Stimulated activated CD4-positive, alpha-beta T cell treated with anti-CD3 and anti-CD28 coated beads, Interleukin-15, amount 100 ng/mL, for 48 hours (primary cell): ENCODE measurements at places on chromosomes 5 and 9.

- peak; percentile 11 for DNase-seq
Observed at GRCh38 chr9:6646293-6646636, 736 bp upstream of the GLDC start.

- DNase-seq, result no peak
Observed at GRCh38 chr9:108835831-108836230, 20.0 kb downstream of the ACTL7B start.

- DNase-seq, result no peak
Observed at GRCh38 chr9:17864951-17865350, 286.1 kb downstream of the SH3GL2 start.

DNA sequence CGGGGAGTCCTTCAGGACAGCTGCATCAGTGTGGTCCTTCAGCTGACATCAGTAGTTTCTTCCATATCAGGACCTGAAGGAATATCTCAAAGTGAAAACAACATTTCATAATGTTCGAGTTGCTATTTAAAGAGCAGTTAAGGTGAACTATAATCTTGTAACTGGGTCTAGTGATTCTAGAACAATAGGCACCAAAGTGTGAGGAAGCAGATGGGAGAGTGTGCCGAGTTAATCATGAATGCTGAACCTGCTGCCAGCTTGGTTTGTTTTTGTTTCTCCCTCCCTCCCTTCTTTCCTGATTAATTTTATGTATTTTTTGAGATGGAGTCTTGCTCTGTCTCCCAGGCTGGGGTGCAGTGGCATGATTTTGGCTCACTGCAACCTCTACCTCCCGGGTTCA, 3.6 kb upstream of the PTGR1 start:
- DNase-seq, result no peak

DNA sequence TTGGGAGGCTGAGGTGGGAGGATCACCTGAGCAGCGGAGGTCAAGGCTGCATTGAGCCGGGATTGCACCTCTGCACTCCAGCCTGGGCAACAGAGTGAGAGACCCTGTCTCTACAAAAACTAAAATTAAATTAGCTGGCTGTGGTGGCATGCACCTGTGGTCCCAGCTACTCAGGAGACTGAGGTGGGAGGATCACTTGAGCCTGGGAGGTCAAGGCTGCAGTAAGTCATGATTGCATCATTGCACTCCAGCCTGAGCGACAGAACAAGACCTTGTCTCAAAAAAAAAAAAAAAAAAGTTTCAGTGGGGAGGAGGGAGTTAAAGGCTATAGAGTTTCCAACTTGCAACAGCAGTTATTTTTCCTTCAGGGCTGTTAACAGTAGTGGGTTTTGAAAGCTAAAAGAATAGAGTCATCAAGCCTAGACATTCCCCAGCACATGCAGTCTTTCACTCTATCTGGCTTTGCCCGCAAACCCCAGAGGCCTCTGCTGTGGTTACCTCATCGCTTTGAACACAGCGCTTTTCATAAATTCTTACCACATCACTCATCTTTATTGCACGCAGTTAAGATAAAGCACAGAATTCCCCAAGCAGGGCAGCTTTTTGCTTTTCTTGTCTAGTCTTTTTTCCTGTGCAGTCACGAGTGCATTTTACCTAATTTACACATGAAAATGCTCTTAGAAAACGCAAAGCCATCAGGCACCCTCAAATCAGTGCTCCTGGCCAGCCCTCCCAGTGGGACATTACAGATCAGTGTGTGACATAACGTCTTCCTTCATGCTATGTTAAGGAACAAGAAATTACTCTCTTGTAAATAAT, 8.7 kb upstream of the SLC2A8 start:
- peak; percentile 70 for DNase-seq

GRCh38 chr5:36680066-36680465, 73.7 kb downstream of the SLC1A3 start:
- DNase-seq, result no peak

- DNase-seq, result no peak
Observed at GRCh38 chr9:35107297-35108290, 4.7 kb upstream of the STOML2 start.

DNA sequence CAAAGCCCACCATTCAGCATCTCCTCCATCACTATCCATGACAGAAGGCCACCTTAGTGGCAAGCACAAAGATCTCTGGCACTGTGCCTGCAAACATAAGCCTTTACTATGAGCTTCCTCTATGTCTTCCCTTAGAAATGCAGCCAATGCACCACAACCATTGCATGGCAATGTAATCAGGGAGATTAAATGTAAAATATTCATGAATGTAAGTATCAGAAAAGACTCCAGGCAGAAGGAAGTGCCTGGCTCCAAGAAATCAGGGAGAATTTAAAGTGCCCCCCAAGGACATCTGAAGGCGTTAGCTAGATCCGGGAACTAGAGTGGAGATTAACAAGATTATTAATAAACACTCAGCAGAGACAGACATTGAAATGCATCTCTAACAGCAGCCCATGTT, 32.5 kb upstream of the MYORG start:
- DNase-seq, result no peak

GRCh38 chr9:20314981-20315380, 307.3 kb downstream of the MLLT3 start:
- no peak for DNase-seq

- no peak for DNase-seq
Observed at GRCh38 chr5:133396187-133396741, 216.1 kb downstream of the FSTL4 start.

- DNase-seq, result no peak
Observed at GRCh38 chr9:97632248-97632984, 752 bp downstream of the TSTD2 start.

DNA sequence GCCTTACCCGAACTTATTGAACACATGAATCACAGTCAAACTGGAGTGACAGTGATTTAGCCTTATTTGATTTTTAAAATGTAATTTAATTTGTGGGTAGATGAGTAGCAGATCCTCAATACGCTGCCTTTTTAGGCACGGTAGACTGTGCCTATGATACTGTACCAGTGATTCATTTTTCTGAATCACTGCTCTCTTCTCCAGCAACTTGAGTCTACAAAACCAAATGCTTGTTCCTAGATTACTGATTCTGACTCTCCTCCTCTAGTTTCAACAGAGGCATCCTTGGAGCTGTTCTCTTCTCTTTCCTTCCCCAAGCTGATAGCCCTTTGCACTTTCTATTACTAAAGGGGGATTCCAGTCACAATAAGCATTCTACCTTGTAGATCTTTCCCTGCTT, 94.3 kb upstream of the IL7R start:
- DNase-seq, result no peak

DNA sequence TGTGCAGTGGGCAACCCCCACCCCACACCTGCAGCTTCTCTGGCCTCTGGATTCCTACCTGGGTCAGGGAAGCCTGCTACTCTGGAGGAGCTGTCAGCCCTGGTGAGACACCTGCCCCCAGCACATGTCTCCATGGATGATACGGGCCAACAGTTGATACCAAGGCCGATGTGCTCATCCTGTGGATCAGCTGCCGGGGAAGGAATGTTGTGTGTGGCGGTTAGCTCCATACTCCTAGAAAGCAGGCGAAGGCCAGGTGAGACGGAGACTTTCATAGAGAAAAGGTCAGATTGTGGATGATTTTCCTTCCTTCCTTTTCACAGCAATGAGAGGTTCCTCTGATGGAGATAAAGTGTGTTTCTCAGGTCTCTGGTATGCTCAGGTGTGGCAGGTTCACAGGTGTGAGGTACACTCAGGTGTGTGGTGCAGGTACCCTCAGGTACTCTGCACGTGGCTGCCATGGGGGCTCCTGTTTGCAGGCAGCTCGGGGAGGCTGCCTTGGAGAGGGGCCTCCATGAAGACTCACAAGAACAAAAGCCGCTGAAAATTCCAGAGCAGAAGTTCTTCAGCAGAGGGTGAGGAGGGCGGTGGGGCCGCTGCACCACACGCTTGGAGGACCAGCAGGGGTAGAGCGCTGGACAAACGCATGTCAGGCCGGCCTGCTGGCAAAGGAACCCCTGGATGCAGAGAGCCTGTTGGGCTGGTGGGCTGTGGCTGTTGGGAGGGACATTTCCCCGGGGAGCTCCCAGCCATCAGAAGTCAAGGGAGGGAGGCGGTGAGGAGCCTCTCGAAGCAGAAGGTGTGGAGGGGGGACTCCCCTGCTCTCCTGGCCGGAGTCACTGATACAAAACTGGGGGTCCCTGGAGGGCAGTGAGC, 5.1 kb upstream of the AHRR start:
- no peak for DNase-seq

DNA sequence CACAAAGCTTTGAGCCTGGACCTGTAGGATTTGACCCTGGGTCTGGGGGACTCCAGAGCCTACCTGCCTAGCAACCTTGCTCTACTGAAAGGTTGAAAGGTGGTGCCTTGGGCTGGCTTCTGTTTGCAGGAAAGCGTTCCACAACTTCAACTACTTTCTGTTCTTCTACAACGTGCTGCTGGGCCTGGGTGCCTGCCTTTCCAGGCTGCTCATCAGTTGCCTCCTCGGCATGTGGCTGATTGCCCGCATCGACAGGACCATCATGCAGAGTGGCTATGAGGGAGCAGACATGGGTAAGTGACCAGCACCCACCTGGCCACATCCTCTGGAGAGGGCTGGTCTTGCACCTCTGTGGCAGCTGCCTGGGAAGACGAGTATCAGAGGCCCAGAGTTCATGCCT, 13.6 kb upstream of the CCDC180 start:
- no peak for DNase-seq

DNA sequence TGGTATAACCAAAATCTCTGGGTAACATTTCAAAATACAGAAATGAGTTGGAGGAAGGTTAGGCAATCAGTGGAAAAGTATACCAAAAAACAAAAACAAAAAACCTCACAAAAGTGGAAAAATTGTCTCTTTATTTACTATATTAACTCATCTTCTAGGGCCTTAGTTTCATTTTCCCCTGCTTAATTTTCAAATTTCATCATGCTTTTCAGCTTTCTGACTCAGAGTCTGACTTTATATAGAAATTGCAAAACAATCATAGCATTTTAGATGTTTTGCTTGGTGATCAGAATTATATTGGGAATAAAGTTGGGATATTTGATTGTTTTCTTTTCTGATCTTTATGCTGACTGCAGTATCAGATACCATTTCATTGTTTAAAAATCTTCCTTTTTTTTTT, 257.0 kb upstream of the PRR16 start:
- DNase-seq, result no peak
